ENCODE measurements at places on chromosomes 5 and 9.
A peak's percentile ranks its signal among the peaks of the same experiment; 100 is the strongest.

DNA sequence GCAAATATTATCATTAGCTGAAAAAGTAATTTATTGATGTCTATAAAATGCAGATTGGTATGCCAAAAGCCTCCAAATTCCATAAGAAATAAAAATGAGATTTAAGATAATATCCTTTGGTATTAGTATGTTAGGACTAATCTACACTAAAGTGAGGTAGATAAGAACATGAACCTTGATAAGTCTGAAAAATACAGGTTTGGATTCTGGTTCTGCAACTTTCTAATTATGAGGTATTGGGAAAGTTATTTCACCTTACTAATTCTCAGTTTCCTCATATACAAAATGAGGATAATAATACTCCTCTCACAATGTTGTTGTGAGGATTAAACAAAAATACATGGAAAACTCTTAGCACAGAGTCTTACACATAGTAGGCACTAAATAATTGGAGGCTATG lies 300.1 kb downstream of the NNT start:
- DNase-seq = no peak

DNA sequence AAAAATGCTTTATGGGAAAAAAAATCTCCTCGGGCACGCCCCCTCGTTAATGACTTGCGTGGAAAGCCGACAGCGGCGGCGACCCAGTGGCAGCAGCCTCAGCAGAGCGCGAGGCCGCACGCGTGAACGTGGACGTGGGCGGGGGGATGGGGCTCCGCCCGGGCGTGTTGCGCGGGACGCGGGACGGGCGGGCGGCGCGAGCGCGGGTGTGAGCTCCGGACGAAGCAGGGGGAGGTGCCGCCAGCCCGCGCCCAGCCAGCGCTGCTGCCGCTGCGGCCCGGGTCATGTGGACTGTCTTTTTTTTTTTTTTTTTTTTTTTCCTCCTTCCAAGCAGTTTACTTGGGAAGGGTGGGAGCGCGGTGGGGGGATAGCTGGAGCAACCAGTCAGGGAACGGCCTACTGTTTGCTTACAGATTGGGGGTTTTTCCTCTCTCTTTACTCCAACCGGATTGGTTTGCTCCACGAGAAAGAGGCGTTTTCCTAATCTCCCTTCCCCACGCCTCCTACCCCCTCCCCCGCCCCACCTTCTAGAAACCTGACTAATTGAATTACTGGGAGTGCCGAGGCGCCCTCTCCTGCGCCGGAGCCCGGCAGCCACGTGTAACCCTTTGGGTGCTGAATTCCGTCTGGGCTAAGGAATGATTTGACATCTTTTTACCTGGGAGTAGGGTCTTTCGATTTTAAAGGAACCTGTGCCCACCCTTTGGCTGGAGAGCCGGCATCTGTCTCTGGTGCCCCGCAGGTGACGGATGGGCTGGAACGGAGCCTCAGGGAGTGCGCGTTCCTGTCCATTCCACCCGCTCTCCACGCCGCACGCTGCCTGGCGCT lies 1.7 kb upstream of the EFNA5 start:
- DNase-seq = peak; percentile 98

DNA sequence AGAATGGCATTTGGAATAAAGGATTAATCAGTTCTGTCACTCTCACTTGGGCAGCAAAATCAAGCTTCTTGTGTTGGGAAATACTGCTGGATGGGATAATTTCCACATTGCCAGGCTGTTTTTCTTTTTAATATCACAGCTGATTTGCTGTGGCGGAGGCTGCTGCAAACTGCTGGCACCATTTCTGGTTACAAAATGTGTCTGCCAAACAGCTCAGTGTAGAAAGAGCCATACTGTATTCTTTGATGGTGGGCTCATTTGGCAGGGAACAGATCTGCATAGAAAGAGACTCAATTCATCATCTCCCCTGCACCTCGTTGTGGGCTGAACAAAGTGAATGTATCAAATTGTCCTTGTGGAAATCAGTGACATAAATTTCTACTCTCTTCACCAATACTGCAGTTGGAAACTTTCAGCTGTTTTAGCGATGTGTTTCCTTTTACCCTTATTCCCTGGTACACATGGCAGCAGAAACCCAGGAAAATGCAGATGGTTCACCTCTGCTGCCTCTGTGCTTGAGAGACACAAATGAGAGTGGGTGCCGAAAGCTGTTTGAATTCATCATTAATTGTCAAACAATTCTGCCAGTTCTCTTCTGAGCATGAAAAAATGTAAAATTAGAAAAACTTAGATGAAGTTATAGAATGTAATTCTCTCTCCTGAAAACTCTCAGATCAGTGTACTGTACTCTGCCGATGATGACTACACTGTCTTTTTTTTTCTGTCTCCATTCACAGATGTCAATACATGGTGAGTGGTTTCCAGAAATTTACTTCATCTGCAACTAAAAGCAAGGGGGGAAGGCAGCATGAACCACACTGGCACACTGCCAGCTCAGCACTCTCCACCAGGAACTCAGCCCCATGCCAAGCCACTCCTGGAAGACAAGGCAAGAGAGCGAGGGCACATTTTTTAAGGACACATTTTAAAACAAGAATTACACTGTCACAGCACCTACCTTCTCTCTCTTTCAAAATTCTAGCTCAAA lies 75.0 kb downstream of the HMHB1 start:
- peak; percentile 59 for DNase-seq

DNA sequence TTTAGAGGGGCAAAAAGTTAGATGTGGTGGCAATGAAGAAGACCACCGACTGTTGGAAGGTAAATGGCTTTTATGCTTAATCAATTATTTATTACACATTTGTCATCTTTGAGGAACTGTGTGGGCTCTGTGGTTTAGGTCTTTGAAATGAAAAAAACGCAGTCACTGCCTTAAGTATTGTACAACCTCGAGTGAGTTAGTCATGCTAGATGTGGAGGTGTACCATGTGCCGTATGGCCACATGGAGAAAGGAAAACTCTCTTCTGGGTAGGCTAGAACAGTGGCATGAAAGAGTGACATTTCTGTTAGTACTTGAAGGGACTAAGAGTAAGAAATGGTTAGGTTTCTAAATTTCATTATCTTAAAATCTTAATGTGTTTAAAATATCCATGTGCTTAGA lies 166.1 kb downstream of the HACD4 start:
- DNase-seq = no peak

- no peak for DNase-seq
Observed at GRCh38 chr5:151585970-151586369, 5.2 kb downstream of the FAT2 start.

DNA sequence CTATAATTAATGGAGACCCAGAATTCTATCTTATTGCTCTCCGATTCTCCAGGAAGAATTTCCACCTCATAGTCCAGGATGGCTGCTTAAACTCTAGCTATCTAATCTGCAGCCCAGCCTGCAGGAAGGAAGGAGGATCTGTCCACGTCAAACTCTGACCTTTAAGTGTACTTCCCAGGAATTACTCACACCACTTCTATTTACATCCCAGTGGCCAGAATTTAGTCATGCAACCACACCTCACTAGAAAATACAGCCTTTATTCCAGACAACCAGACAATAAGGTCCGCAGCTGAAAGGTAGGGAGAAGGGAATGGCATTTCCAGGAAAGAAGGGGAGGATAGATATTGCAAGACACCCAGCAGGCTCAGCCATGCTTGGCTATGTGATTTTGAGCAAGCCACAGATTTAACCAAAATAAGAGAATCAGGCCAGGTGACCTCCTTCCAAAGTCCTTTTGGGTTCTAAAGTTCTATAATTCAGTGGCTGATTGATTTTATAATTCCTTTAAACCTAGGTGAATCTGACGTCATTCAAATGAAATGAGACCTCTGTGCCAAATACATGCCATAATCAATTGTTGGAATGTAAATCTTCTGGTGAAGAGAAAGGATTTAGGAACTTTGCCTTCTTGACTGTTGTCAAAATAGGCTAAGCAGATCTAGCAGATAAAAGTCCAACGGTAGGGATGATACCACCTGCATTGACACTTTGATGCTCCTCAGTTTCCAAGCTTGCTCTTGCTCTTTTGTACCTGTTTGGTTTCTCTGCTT lies 3.7 kb upstream of the DENND1A start:
- DNase-seq = peak; percentile 56

DNA sequence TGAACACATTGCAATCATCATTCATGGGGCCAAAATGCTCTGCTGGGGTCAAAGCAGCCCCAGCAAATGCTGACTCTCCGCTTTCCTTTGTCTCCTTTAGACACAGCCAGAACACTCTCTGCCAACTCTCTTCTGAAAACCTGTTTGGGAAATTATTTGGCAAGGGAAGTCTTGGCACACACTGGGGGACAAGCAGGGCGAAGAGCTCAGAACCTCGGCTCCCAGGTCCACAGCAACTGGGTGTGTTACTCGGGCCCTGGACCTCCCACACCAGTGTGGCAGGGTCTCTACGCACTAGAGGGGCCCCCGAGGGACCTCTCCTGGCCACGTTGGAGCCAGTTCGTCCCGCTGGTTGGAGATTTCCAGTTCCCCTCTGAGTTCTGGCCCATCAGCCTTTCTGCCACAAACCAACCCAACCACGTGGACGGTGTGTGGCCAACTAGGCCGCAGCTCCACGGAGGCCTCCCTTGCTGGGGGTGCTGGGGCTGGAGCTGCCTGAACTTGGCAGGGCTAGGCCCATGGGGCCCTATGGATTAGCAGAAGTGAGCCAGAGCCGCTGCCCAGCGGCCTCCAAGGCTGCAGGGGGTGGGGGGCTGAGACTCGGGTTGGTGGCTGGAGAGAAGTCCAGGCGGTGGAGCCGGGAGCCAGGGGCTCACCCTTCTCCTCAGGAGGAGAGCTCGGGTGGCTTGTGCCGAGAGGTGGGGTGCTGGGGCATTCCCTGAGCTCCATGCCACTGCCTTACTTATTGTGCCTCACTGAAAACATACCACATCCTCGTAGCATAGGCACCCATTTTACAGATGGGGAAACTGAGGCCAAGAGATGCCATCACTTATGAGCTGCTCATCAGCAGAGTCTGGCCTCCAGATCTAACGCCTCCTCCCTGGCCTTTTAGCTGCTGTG lies 46.8 kb upstream of the RNU6ATAC start:
- DNase-seq = no peak

GRCh38 chr5:95988094-95988493 lies 26.4 kb upstream of the ELL2 start:
- no peak for DNase-seq

- no peak for DNase-seq
Observed at GRCh38 chr5:14206028-14206725, 63.0 kb downstream of the TRIO start.

- DNase-seq = no peak
Observed at GRCh38 chr5:39584927-39585326, 160.1 kb upstream of the DAB2 start.

DNA sequence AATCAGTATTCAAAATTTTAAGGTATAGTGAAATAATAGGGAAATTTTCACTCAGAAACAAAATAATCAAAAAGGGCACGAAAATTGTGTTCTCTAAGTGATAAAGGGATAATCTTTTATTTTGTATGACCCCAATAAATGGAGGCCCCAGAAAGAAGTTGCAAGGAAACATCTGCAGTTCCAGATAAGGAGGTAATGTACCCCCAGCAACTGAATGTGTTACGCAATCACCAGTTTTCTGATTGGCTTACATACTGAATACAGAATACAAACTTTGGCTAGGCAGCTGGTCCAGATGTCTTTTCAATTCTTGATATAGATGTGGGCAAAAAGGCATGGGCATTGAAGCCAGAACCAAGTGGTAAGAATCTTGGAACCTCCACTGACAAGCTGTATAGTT lies 1.7 kb upstream of the TOPORS start:
- DNase-seq = no peak

DNA sequence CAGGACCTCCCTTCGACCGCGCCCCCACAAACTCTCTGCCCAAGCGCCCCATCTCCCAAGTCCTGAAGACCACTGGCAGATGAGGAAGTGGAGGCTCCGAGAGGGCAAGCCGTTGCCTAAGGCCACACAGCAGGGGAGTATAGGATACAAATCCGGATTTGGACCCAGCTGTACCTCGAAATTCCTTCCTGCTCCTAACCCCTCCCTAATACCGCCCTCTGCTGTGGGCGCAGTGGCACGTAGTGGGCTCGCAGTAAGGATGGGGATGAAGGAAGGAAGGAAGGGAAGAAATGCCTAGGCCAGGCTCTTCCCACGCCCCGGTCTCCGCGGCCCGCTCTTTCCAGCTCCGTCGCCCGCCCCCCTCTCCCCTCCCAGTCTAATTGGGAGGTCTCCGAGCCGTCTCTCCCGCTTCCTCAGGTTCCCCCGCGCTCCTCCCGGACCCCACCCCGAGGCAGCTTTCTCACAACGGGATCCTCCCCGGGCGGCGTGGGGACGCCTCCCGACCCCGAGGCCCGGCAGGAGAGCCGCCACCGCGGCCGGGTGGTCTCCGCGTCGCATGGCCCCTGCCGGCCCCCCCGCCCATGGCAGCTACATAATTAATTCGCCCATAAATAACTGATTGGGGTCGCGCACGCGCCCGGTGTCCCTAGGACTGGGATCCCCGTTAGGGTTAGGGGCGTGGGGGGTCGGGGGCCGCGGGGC lies 138.9 kb downstream of the C9orf50 start:
- peak; percentile 56 for DNase-seq

DNA sequence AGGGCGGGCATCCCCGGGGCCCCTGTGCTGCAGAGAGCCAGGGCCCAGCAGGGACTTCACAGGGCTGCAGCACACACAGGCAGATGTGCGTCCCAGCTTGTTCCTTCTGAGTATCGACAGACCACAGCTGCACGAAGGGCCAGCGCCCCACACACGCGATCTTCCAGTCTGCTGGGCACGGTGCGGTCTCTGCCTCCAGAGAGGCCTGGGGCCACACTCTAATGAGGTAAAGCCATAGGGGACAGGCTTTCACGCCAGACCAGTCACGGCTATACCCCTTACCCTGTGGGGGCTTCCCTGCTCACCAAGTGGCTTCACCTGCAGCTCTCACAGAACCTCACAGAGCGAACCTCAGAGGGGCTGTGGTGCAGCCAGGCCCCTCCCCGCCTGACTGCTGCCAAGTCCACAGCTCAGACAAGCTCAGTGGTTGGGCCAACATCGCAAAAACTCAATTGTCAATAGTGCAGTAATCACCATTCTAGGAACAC lies 82.2 kb downstream of the SHB start:
- no peak for DNase-seq
